ENCODE measurements at places on chromosomes 6 and 20. TPM values are rescaled to one million over a fixed set of nuclear protein-coding genes. Genes with fewer than 3 reads are reported as not detected.
A peak's percentile ranks its signal among the peaks of the same experiment; 100 is the strongest.

DNA sequence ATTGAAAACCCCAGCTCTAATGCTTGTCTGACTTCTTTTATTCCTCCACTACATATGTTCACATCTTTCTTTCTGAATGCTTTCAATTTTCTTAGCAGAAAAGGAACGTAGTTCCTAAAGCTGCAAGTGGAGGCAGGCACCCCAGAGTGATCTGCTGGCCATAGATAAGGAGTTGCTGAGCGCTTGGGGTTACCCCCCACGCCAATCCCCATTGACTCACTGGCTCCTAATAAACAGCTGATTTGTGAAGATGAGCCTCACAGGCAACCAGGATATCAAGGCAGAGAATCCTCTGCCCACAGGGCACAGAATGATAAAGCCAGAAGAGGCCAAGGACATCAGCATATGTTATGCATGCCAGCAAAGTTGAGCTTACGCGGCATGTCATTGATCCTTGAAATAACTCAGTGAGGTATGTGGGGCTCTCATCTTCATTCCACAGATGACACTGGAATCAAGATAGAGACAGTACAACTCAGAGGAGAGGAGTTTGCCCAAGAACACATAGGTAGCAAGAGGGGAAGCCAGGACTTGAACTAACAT, 129.1 kb upstream of the PTPRT start:
- no peak for DNase-seq

DNA sequence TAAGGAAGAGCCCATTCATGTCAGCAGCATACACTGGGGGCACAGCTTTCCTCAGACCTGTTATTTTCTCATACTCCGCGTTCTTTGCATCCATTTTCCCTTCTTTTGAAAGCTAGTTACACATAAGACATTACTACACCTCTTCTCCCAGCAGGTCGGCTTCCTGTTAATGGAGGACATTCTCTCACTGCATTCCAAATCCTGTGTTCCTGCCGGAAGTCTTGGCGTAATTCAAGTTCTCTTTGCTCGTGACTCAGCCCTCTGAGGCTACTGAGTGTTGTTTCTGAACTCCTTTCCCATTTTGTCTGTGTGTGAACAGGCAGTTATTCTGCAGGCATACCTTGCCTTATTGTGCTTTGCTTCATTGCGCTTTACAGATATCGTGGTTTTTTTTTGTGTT, 97.5 kb upstream of the ZBTB24 start:
- no peak for DNase-seq

GRCh38 chr6:15359335-15359862, 113.5 kb downstream of the JARID2 start:
- DNase-seq = no peak

GRCh38 chr6:130140084-130140483, 82.7 kb downstream of the SAMD3 start:
- peak; percentile 39 for DNase-seq

The BACH2 gene
- polyA plus RNA-seq = 9.8 TPM

The ASCC3 gene
- 23.2 TPM for polyA plus RNA-seq
